ENCODE measurements at places on chromosomes 12 and 14.

- no peak for DNase-seq
These were observed 169.2 kb downstream of the PIK3C2G start for GRCh38 chr12:18430425-18431048.

- DNase-seq: no peak
These were observed 15.9 kb downstream of the ZNF641 start for GRCh38 chr12:48334808-48335207.

GRCh38 chr12:11732023-11732422 lies 82.5 kb downstream of the ETV6 start:
- DNase-seq: no peak

DNA sequence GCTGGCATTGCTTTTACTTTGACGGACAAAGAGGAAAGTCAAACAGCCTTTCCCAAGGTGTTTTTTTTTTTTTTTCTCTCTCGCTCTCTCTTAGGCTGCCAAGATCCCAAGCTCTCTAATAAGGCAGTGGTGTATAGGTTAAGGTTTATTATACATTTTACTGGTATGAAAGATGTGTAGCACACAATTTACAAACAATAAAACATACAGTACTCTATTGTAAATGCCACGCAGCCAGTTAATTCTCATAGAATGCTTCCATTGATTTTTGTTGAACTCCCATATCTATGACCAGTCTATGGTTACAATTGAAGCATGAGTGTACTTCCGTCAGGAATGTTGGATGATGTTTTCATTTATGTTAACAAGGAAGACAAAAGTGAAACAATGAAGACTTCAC lies 106.4 kb upstream of the GSC start:
- no peak for DNase-seq

GRCh38 chr14:88421286-88421685 lies 35.8 kb downstream of the SPATA7 start:
- no peak for DNase-seq

GRCh38 chr12:96828169-96828789 lies 78.8 kb upstream of the NEDD1 start:
- DNase-seq: no peak

GRCh38 chr12:43094886-43095575 lies 457.0 kb downstream of the ADAMTS20 start:
- DNase-seq: no peak

GRCh38 chr12:32603858-32604257 lies 75.2 kb upstream of the DNM1L start:
- DNase-seq: no peak

DNA sequence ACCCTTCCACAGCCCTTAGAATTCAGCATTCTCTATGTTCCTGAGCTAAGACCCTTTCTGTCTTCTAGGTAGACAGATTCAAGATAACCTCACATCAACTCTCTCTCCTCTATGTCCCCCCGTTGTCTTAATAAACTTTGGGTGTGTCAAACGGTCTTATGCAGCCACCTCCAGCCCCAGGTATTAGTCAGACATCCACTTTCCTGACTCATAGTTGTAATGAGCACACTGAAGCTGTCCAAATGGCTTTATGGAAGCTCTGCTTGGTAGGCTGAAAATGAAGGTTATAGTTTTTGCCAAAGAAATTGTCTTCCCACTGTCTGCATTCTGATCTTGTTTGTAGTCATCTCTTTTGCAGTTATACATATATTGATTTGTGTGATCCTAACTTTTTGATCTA lies 482.0 kb downstream of the RMST start:
- DNase-seq: no peak

- DNase-seq: no peak
These were observed 273.9 kb downstream of the TMEM132D start for GRCh38 chr12:129629901-129630300.

DNA sequence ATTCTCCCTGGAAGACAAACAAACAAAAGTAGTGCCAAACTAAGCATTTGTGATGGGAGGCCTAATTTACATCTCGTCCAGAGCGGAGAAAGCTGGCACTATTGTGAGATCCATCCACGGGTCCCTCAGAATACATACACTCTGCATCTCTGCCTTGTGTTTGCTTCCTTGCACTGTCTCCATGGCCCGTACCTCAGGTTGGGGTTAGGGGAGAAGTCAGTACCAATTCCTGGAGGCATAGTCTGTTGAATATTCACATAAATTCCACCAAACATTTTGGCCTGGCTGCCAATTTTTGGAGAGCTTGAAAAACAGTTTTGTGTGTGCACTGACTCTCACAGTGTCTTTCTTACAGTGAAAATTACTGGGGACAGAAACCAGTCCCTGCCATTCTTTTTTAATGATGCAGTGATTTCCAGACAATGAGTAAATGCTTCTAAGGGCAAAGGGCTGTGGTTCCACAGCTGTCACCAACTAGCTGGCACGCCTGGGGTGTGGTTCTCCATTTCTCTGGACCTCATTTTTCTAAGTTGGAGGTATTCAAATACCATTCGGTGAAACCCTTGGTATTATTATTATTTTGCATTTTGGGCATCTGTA lies 119.7 kb upstream of the HIF1A start:
- no peak for DNase-seq

DNA sequence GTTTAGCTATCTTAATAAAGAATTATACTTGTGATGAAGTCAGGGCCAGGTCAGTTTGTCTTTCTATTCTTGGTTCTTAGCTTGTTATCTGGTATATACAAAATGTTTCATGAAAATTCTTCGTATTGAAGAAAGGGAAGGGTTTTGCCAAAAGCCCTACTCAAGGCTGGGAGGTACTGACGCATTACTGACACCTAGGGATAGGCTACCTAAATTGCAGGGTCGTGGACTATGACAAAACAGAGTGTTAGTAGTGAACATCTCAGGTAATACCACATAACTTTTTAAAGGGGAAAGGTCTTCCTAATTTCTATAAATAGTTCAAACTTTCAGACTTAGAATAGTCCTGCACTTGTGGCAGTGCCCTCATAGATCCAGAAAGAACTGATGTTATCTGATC lies 246.3 kb downstream of the RGS6 start:
- DNase-seq: no peak

DNA sequence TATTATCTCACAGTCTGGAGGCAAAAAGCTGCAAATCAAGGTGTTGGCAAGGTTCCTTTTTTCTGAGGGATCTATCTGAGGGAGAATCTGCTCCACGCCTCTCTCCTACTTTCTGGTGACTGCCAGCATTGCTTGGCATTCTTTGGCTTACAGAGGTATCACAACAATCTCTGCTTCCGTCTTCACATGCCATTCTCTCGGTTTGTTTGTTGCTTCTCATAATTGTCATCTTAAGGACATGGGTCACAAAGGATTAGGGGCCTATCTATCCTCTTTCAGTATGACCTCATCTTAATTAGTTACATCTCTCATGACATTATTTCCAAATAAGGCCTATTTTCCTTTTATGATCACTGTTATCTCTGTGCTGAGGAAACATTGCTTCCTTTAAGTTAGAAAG lies 345.0 kb downstream of the FOXG1 start:
- DNase-seq: no peak

- no peak for DNase-seq
These were observed 6.0 kb upstream of the DACT1 start for GRCh38 chr14:58631732-58632131.

GRCh38 chr12:66647034-66647691 lies 31.7 kb downstream of the GRIP1 start:
- no peak for DNase-seq

- no peak for DNase-seq
These were observed 40.8 kb upstream of the RIC8B start for GRCh38 chr12:106733660-106734059.

GRCh38 chr14:100522616-100523099 lies 64.6 kb downstream of the BEGAIN start:
- DNase-seq: no peak

GRCh38 chr12:93419388-93420034 lies 22.2 kb downstream of the UBE2N start:
- DNase-seq: no peak

GRCh38 chr14:67137744-67138371 lies 51.4 kb upstream of the GARIN2 start:
- no peak for DNase-seq

GRCh38 chr12:15629761-15630160 lies 159.4 kb downstream of the EPS8 start:
- DNase-seq: no peak

- DNase-seq: no peak
These were observed 47.4 kb upstream of the SRSF5 start for GRCh38 chr14:69719501-69719951.

DNA sequence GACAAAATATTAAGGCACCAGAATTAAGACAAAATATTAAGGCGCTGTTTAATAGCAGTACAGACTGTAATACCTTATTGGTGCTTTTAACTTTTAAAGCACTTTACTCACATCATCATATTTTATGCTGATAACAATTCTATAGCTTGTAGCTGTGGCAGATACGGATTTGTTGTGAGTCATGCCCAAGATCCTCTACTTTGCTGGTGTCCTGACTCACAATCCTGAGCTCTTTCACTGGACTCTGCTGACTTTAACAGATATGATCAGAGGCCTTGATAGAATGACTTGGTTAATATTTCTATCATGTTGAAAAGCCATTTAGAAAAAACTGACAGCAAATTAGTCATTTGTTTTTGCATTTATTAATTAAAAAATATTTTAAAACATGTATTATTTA lies 99.0 kb upstream of the PKP2 start:
- no peak for DNase-seq

DNA sequence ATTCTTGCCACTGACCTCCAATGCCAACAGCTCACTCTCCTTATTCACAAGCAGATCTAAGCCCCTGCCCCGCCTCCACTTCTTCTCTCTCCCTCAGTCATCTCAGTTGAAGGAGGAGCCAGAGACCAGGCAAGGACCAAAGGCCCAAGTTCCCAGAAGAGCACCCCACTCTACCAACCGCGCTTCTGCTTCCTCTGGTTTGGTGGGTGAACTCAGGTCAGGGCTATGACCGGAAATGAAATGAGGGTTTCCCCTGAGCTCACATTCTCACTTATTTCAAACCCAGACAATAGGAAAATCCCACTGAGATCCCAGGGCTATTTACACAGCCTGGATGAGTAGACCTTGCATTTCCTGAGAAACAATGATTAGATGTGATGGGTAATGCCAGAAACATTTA lies 9.9 kb downstream of the DPF3 start:
- no peak for DNase-seq

DNA sequence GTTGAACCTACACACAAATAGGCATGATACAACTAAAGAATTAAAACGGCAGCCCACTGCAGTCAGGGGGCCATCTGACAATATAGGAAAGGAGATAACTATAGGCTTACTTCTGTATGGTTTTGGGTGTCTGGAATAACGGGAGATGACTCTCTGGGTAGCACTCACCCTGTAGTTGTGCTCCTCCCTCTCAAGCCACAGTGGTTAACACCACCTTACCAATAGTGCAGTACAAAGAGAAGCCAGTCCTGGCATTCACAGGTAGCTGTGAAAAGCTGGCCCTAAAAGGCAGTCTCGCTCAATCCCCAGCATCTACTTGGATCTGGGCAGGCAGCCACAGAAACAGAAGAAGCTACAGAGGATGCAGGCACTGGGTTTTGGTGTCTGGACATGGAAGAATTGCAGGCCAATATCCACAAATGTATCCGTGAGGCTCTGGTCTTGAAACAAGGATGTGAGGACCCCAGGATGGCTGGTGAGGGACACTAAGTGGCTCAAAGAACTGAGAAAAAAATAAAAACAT lies 93.0 kb downstream of the DPF3 start:
- no peak for DNase-seq

GRCh38 chr14:24395609-24396582 lies 2.9 kb upstream of the NYNRIN start:
- no peak for DNase-seq

DNA sequence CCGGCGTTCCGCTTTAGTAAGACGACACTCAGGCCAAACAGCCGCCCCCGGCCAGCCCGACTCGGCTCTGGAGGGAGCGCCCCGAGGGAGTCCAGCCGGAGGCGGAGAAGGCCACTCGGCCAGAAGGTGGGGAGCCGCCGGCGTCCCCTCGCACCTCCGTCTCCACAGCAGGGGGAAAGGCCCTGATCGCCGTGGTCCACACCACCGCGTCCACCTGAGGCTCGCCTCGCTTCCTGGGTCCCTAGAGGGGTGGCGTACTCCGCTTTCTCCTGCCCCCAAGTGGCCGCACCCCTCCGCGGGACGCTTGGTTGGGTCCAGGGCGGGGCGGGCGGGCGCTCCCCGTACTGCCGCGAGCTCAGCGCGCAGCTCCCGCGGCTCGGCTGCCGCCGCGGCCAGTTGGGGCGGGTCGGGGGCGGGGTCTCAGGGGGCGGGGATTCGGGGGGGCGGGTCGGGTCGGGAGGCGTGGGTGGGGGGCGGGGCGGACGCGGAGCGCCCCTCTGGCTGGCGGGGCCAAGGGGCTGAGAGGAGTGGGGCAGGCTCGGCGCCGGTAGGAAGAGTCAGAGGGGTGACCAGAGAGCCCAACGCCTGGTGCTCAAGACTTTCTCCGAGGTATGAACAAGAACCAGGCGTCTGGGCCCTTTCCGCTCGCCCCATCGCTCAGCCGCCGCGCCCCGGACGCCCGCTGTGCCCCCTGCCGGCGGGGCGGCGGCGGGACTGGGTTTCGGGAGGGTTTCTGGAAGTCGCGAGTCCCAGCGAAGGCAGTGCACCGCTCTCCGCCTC lies at the start of gene FRMD6:
FRMD6 (plus strand) TSS at position 523 of the 780 bp plus-strand sequence. CDS start 37,927 bp downstream, outside the sequence.
- peak; percentile 55 for DNase-seq

- no peak for DNase-seq
These were observed 233.8 kb downstream of the CACNA1C start for GRCh38 chr12:2286461-2287131.

Measured in stimulated activated CD8-positive, alpha-beta memory T cell treated with anti-CD3 and anti-CD28 coated beads, Interleukin-4, amount 100 ng/mL, for 1 hour (primary cell).